Activated CD8-positive, alpha-beta T cell treated with anti-CD3 and anti-CD28 coated beads for 36 hours (primary cell): ENCODE measurements at places on chromosomes 4 and X. TPM values are rescaled to one million over a fixed set of nuclear protein-coding genes. Genes with fewer than 3 reads are reported as not detected.
A peak's percentile ranks its signal among the peaks of the same experiment; 100 is the strongest.

UBL4A gene
- total RNA-seq, result 47.6 TPM

GRCh38 chrX:107480272-107480671, 30.8 kb downstream of the FRMPD3 start:
- H3K27me3 ChIP-seq, result no peaks in the 10 kb centered on the region
- DNase-seq, result peak; percentile 5
- H3K27ac ChIP-seq, result no peak overlapping the region
- H3K36me3 ChIP-seq, result no peaks in the 10 kb centered on the region
- no peaks in the 10 kb centered on the region for H3K4me1 ChIP-seq
- no peak overlapping the region for H3K4me3 ChIP-seq

- H3K27ac ChIP-seq, result no peak overlapping the region
- H3K4me3 ChIP-seq, result no peak overlapping the region
- H3K36me3 ChIP-seq, result no peaks in the 10 kb centered on the region
- no peaks in the 10 kb centered on the region for H3K4me1 ChIP-seq
Measured at GRCh38 chrX:109187473-109188168, 294.3 kb downstream of the GUCY2F start.

MAGEA9B gene
- not detected for total RNA-seq

DNA sequence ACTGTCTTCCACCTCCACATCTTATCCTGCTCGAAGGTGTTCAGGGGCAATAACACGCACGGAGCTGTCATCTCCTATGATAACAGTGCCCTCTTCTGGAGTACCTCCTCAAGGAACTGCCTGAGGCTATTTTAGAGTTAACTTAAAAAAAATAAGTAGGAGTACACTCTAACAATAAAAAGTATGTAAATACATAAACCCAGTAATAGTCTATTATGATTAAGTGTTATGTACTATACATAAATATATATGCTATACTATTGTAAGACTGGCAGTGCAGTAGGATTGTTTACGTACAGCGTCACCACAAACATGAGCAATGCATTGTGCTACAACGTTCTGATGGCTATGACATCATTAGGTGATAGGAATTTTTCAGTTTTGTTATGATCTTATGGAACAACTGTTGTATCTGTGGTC, 34.5 kb upstream of the TLR2 start:
- peaks cover 26% of the 10 kb centered on the region for H3K4me1 ChIP-seq
- H3K27me3 ChIP-seq, result no peaks in the 10 kb centered on the region
- H3K36me3 ChIP-seq, result no peaks in the 10 kb centered on the region
- DNase-seq, result peak; percentile 28
- no peak overlapping the region for H3K27ac ChIP-seq

DNA sequence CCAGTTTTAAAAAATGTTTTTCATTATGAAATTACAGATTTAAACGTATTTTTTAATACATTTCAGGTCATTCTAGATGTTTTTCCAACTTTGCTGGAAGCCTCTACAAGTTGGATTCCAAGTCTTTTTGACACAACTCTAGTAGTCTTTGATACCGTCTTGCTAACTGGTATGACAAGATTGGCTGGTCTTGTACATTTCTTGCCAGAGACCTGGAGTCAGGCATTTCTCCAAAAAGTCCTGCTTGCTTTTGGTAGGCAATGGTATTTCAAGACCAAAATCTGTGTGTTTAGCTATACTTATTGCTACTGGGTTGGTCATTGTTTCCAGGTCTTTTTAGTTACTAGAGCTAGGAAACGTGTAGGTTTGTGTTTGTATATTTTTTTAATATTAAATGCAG, 64.6 kb downstream of the SLAIN2 start:
- peaks cover 28% of the 10 kb centered on the region for H3K4me1 ChIP-seq
- no peak overlapping the region for H3K4me3 ChIP-seq
- no peaks in the 10 kb centered on the region for H3K27me3 ChIP-seq
- DNase-seq, result no peak
- no peak overlapping the region for H3K27ac ChIP-seq
- H3K36me3 ChIP-seq, result peaks cover 36% of the 10 kb centered on the region

DNA sequence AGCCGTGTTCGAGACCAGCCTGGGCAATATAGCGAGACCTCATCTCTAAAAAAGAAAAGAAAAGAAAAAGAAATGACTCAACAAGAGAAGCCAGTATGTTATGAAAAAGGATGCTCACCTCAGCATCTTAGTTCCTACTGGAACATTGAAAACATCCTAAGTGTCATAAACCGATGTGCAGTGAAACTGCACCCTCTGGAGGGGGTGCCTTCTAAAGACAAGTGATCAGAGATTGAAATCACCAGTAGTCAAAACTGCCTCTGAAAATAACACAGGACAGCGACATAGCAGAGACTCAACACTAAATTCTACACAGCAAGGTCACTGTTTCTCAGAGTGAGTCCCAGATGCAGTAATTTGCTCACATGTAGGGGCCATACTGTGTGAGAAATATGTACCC, 28.0 kb upstream of the ATP6AP2 start:
- H3K27me3 ChIP-seq, result no peaks in the 10 kb centered on the region
- no peak overlapping the region for H3K27ac ChIP-seq
- no peaks in the 10 kb centered on the region for H3K4me1 ChIP-seq
- no peak overlapping the region for H3K4me3 ChIP-seq

DNA sequence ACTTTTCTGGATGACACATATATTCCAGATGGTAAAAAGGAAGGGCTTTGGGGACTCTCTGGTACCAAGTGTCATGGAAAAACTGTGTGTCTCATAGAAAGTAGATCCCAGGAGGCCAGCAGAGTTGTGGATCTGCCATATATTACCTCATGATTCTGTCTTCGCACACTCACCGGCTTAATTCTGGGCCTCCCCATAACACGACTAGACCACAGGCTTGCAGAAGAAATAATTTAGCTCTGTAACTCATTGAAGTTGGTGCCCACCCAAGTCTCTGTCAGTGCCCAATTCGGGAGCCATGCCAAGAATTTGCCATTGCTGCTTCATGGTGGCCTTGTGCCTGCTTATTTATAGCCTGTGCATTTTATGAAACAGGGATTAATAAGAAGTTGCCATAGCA, 104.5 kb downstream of the AR start:
- no peaks in the 10 kb centered on the region for H3K27me3 ChIP-seq
- H3K4me1 ChIP-seq, result no peaks in the 10 kb centered on the region
- no peak overlapping the region for H3K27ac ChIP-seq
- H3K4me3 ChIP-seq, result no peak overlapping the region

FGF5 gene
- not detected for total RNA-seq
